ENCODE measurements at places on chromosomes 1 and 21.

DNA sequence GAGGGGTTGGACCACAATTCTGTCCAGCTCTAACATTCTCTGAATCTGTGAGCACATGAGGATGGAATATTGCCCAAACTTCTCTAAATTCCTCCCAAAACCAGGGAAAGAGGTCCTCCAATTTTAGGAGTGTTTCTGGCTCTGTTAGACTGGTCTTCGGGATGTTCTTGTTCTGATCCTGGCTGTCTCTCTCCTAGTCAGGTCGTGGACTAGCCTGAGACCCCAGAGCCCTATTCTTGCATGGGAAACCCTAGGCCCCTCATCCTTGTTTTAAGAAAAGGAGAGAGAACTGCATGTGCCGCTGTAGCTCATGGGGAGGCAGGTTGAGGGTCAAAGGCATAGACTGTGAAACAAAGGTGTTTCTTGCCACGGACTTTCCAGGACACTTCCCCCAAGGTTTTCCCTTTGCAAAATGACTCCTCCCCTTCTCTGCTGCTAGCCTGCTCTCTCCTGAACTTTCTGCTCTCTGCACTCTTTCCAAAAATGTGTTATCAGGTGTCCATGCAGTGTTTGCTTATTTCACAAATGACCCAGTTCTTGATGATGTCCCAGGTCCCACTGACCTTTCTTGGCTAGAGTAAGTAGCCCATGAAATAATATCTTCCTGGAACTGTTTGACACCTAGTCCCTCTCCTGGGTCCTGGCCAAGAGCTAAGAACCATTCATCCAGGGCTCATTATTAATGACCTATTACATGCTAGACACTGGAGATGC is 29.3 kb upstream of the RD3 start:
- DNase-seq: no peak

DNA sequence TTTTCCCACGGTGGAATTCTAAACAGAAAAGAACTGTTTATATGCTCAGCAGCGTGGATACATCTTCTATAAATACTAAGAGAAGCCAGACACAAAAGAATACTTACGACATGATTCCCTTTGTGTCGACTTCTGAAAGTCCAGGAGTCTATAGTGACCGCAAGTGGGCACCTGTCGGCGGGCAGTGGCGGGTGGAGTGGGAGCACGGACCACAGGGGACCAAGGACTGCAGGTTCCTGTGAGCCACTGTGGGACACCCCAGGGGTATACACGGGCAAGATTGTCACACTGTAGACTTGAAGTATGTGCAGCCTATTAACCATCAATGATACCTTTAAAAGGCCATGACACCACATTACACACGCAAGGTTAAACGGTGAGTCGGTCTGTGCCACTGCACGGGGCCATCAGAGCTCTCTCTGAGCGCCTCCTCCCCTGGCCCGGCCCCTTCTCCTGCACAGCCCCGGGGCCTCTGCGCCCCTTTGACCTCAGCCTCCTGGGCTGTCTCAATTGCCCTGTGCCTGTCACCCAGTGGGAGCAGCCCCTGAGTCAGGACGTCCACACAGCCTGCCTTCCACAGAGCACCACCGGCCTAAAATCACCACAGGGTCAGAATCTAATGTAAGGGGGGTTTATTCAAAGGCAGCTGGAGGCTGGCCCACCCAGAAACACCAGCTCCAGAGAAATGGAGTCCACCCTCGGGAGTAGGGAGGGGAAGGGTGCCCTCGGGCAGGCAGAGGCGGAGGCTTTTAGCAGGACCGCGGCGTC is 90.0 kb upstream of the COL6A1 start:
- no peak for DNase-seq

GRCh38 chr1:19658186-19658585 is 6.5 kb upstream of the HTR6 start:
- DNase-seq: no peak

DNA sequence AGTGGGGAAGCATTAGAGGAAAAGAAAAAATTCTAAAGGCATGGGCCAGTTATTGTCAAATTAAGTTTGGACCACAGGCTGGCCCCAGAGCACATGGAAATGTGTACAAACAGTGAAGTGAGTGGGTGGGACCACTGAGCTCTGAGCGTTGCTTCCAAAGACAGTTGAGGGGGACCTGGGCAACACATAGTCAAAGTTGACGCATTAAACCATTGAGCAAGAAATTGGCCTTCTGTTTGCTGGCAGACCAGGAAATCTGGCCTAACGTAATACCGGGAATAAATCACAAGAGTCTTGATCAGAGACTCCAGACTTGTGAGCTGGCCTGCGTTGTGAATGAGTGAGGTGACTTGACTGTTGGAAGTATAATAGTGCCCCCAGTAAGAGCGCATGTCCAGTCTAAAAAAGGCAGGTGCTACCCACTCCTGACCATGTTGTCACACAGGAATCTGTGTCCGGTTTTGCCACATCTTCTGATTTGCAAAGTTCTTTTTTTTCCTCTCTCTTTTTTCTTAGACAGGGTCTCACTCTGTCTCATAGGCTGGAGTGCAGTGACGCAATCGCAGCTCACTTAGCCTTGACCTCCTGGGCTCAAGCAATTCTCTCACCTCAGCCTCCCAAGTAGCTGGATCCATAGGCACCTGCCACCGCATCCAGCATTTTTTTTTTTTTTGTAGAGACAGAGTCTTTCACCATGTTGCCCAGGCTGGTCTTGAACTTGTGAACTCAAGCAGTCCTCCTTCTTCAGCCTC is 10.7 kb downstream of the EPHB2 start:
- DNase-seq: no peak

DNA sequence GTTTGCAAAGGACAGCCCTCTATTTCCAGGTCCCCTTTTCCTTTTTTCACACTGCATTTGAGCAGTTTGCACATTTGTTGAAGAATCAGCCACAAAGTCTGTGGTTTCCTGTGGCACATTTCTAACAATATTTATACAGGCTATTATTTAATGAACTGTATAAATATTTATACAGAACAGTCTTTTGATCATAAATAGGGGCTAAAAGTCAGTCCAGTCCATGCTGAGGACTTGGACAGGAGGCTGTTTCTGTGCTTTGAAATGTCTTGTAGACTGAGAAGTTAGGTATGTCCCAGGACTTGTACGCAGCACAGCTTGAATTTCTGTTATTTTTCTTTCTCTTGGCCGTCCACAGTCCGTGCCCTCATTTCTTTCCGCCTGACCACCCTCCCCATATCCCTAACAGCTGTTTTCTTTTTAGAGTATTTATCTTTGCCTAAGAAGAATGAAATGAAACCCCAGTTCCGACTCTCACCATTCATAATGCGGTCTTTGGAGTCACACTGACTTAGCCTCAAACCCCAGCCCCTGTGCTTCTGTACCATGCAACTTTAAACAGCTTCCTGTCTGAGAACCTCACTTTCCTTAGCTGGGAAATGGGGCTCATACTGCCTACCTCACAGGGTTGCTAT is 19.7 kb downstream of the FGGY start:
- no peak for DNase-seq

DNA sequence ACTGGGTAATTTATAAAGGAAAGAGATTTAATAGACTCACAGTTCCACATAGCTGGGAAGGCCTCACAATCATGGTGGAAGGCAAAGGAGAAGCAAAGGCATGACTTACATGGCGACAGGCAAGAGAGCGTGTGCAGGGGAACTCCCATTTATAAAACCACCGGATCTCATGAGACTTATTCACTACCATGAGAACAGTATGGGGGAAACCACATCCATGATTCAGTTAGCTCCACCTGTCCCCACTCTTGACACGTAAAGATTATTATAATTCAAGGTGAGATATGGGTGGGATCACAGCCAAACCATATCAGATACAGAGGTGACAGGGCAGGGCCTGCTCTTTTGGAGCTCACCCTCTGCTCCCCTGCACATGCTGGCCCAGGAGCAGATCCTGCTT is 31.4 kb upstream of the TMEM61 start:
- DNase-seq: peak; percentile 12

DNA sequence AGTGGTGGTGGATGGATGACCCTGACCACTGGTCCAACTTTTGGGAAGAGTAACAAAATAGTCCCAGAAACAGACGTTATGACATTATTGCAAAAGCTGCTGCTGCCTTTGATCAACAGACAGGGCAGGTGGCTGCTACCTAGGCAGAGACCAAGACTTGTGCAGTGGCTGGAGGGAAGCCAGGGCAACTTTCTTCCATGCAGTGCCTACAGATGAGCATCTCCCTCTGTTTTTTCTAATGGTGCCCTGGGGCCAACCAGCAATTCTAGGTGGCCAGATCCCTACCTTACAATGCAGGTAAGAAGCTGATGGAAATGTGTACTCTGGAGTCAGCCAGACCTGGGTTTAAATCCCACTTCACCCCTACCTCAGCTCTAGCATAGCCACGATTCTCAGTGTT is 283.1 kb upstream of the POU3F1 start:
- DNase-seq: no peak

DNA sequence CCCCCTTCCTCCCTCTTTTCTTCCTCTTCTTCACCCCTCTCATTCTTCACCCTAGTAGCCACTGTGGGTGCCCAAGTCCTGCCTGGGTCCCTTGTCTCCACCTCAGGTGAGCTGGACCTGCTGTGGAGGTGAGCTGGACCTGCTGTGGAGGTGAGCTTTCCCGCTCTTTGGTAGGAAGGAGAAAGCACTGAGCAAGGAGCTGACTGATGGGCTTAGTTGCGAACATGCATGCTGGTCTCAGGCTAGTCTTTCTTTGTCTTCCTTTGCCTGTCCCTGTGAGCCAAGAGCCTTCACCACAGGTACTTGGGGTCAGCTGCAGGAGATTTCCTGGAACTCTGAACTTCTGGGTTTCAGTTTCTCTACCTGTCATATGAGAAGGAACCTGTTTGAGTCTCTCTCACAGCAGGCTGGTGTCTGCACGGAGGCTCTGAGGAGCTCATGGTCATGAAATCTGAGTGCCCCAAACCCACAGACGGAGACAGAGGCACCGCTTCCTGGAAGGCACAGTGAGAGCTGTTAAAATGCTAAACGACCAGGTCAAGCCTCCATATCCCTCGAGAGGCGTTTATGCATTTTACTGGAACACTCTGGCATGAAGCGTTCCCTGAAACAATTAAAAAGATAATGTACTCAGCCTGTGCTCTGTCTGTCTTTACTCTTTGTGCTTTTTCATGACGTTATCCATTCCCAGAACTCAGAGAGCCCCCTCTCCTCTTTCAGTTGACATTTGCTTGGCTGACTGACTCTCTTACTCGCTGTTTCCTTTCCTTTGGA is 69.5 kb downstream of the RHOU start:
- DNase-seq: peak; percentile 88

DNA sequence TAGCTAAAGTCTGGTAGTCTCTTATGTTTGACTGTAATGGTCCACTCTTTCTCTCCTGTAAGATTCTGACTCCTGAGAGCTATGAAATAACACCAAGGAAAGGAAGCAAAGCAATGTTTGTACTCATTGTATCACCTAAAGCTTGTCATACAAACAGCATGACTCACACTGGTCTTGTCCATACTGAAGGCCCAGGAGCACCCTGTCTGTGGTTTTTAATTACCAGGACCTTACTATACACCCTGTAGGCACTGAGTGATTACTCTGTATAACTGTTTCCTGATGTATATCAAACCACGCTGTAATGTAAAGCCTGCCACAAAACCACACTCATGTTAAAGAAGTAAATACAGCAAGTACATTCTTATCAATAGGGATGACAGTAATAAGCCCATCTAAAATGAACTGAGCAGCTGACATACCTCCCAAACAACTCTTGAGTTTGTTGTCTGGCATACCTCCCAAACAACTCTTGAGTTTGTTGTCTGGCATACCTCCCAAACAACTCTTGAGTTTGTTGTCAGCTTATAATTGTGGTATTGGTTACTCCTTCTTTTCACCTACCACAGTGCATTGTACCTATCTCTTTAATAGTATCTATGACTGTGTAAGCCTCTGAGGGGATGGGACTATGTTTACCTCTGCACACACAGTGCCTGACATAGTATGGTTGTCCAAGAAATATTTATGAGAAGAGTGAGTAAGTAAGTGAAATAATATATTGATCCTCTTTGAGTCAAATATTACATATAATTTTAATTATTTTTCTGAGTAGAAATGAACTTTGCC is 11.6 kb upstream of the TNFSF18 start:
- no peak for DNase-seq

- DNase-seq: no peak
These were observed 44.7 kb downstream of the ETS2 start for GRCh38 chr21:38850277-38850951.

DNA sequence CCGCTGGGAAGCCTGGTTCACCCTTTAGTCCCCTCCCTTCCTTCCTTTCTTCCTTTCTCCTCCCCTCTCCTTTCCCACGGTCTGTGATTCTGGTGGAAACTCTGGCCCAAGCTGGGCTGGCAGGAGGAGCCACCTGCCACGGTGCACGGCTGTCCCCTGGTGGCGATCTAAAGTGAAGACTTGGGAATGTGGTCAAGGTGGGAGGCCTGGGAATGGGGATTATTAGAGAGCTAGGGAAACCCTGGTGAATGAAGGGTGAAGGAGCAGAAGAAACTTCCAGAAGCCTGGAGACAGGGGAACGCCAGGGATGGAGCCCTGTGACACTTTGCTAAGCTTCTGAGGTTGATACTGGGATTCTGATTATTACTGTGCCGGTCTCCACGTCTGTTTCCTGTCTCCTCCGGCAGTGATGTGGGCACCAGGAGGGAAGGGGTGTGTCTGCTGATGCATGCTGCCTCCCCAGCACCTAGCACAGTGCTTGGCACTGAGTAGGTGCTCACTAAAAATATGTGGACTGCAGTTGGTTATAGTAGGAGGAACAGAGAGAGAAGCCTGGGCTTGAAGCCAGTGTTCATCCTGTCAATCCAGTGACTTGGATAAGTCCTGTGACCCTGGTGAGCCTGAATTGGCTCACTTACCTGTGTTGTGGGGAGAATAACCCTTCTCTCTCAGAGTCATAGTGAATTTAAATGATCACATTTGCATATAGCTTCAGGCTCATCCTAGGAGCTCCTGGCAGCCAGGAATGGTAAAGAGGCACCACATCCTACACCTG is 71.2 kb upstream of the NBPF3 start:
- peak; percentile 59 for DNase-seq

- no peak for DNase-seq
These were observed 2.6 kb downstream of the CLCA1 start for GRCh38 chr1:86471291-86471690.

DNA sequence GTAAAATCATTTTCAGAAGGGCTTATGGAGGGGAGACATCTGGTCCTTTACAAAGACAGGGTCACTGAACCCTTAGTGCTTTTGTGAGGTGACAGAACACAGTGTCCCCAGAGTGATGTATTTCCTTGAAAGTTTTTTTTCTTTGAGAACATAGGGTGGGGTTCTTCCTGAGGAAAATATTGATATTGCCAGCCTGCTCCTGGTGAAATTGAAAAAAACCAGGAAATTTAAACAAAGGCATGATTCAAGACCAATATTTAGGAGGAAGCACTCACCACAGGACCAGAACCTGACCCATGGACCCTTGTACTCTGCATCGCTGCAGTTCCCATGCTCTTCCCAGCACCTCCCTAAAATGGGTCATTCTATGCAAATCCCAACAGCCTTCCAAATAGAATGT is 63.7 kb downstream of the ST6GALNAC3 start:
- DNase-seq: no peak

GRCh38 chr1:160726498-160727315 is 12.3 kb upstream of the SLAMF7 start:
- DNase-seq: peak; percentile 90

All from activated CD4-positive, alpha-beta T cell treated with anti-CD3 and anti-CD28 coated beads, Interleukin-2, Interleukin-6, amounts not matched to agents 100 ng/mL and 50 ng/mL, durations not matched to agents 16 hours and 8 hours (primary cell).